ENCODE measurements at places on chromosomes 2 and 18.

DNA sequence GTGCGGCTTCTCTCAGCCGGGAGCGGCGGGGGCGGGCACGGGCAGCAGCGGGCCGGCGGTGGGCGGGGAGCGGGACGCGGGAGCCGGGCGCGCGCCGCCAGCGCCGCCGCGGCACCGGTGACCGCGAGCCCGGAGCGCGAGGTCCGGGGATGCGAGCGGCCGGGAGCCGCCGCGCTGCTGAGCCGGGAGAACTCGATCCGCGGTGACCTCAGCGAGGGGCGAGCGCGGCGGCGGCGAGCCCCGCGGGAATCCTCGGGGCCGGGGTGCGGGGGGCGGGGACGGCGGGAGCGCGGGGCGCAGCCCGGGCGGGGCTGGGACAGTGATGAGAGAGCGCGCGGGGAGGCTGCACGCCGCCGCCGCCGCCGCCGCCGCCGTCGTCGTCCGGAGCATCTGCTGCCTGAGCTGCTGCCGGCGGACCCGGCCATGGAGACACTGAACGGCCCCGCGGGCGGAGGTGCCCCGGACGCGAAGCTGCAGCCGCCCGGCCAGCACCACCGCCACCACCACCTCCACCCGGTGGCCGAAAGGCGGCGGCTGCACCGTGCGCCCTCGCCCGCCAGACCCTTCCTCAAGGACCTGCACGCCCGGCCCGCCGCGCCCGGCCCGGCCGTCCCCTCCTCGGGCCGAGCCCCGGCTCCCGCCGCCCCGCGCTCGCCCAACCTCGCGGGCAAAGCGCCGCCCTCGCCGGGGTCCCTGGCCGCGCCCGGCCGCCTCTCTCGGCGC, at the start of gene MTCL1:
TSS of gene MTCL1 (plus strand) at position 319 of the 723 bp plus-strand sequence. CDS start at position 424, 105 bp downstream.
- no peak for DNase-seq

GRCh38 chr2:118291251-118291880, 203.1 kb downstream of the INSIG2 start:
- no peak for DNase-seq

- no peak for DNase-seq
Observed at GRCh38 chr2:195848119-195848899, 191.3 kb downstream of the SLC39A10 start.

DNA sequence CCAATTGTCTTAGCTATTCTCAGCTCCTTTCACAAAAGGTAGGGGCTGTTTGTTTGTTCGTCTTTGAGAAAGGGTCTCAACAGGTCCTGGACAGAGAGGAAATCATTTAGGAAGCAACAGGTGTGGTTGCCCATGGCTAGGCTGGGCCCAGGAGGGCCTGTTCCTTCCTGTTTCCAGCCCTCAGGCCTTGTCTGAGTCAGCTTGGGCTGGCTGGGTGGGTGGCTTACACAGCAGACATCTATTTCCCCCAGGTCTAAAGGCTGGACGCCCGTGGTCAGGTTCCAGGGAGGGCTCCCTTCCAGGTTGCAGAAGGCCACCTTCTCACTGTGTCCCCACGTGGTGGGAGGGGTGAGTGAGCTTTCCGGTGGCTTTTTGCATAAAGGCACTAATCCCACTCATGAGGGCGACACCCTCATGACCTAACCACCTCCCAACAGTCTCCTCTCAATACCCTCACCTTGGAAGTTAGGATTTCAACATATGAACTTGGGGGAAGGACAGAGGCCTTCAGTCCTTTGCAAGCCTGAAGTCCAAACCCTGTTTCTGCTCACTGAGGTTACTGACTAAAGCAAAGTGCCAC, 45.5 kb downstream of the ARHGEF4 start:
- no peak for DNase-seq

DNA sequence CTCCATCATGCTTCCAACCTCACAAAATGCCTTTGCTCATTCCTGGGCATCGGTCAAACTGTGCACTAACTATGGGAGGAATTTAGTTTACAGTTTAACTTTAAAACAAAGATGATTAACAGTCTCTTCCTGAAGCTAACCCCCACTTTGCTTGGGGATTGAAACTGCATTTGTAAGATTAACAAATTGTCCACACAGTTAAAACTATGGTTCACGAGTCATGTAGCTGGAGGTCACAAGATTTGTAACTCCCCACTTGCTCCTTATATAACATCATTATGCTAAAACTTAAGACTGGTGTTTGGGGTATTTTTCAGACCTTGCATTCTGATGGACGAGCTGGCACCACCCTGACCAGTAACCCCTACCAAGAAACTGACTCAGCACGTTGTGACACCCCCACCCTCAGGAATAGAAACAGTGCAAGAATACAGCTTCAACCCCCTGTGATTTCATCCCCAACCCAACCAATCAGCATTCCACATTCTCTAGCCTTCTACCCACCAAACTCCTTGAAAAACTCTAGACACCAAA, 252.3 kb downstream of the MBD5 start:
- DNase-seq, result no peak

Data from activated T-cell treated with anti-CD3 and anti-CD28 coated beads for 24 hours (primary cell).